ENCODE measurements at places on chromosomes 7 and 10. TPM values are rescaled to one million over a fixed set of nuclear protein-coding genes. Genes with fewer than 3 reads are reported as not detected.
A peak's percentile ranks its signal among the peaks of the same experiment; 100 is the strongest.

DNA sequence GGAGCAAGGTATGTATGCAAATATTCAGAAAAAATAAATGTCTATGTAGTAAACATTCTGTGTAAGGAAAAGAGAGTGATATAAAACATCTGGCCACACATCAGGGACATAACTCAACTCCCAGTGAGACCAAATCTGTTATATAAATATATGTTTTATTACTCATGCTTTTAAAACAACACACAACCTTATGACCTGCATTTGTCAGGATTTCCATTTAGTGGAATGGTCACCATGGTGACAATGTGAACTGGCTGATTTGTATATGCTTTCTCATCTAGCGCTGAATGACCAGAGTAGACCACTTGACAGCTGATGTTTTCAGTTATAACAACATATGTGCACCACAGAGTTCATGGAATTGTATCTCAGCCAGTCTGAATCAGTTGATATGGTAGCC lies 551.7 kb downstream of the HTR7 start:
- DNase-seq: peak; percentile 86

DNA sequence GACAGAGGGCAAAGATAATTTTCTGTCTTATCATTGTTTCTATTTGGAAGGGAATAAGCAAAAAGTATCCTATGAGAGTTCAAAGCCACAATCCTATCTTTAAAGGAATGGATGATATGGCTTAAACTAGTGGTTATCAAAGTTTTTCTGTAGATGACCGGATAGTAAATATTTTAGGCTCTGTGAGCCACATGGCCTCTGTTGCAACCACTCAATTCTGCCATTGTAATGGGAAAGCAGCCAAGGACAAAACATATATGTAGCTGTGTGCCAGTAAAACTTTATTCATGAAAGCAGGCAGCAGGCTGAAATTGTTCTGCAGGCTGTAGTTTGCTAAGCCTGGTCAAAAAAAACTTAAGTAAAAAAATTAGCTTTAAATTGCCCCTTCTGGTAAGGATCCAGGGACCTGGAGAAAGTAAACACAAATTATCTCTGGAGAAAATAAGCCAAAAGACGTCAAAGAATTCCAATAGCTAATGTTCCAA lies 73.3 kb downstream of the THSD7A start:
- DNase-seq: no peak

GRCh38 chr10:48364659-48365405 lies 58.4 kb downstream of the MAPK8 start:
- DNase-seq: peak; percentile 77

- peak; percentile 33 for DNase-seq
Measured at GRCh38 chr10:14302035-14302434, 28.7 kb downstream of the FRMD4A start.

DNA sequence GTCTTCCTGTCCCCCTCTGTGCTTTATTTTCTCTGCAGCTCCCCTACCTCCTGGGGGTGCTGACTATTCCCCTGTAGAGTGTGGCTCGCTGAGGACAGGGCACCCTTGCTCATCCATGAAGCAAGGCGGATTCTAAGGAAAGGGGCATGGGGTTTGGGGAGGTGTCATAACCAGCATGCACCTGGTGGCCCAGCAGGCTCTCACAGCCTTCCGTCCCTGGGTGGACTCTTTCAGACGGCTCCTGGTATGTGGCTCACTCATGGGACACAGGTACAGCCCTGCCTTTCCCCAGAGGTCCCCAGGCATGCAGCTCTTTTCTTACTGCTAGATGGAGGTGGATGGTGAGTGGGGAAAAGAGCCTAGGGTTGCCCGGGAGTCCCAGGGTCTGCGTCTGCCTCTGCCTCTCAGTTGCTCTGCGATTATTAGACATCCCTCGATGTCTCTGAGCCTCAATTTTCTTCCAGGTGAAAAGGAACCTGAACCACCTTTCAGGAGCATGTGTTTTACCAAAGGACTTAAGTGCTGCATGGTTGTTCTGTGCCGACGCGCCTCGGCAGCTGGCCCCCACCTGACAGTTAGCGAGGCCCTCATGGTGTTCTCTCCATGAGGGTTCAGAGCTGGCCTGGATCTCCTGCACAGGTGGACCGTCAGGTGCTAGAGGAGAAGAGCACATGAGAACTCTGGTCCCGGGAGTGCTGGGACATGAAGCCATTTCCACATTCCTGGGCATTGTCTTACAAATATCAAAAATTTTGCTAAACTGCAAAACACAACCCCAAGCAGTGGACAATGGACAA lies 172.5 kb upstream of the SHH start:
- no peak for DNase-seq

TMEM254 gene
- 11.2 TPM for total RNA-seq

All from fibroblast of the aortic adventitia (primary cell).